ENCODE measurements at places on chromosomes 4 and X.

DNA sequence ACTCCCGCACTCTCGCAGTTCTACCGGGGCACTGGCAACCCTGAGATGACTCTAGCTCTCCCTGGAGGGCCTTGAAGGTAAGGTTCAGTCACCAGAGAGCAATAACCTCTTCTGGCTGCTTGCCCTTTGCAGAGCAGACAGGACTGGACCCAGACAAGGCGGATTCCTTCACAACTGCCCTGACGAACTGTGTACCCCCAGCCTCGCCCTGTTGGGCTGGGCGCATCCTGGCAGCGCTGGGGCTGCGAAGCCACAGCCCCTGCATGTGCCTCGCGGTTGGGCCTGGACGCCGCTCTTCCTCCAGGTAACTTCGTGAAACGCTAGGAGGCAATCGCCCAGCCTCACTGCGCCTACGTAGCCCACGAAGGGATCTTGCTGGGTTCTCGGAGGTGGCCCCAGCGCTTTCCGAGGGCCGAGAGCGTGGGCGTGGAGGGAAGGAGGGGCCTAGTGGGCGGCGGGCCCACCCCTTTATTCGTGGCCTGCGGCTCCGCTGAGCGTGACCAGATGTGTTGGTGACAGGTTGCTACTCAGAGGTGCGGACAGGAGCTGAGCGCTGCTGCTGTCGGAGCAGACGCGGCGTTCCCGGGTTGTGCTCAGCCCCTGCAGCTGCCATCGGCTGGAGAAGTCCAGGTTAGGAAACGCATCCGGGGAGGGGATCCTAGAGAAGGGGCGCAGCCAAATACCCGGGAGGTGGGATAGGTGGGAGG is 1.9 kb upstream of the MAMLD1 start:
- no peak for DNase-seq

- no peak for DNase-seq
Measured at GRCh38 chrX:34218063-34218462, 85.9 kb upstream of the FAM47A start.

- no peak for DNase-seq
Measured at GRCh38 chr4:55947254-55947882, 1.4 kb upstream of the CEP135 start.

DNA sequence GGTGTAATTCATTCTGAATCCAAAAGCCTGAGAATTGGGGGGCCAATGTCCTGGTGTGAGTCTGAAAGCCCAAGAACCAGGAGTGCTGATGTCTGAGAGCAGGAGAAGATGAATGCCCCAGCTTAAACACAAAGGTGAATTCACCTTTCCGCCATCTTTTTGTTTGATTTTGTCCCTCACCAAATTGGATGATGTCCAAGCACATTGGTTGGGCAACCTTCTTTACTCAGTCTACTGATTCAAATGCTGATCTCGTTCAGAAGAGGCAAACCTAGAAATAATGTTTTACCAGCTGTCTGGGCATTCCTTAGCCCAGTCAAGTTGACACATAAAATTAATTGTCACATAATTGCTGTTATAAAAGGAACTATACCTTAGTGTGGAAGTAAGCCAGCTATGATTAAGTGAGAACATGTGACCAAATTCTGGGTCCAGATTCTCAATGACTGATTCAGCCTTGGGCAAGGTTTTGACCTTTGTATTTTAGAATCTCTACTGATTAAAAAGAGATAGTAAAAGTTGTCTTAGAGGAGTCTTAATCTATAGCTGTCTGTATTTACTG is 34.5 kb upstream of the SLC4A4 start:
- no peak for DNase-seq

GRCh38 chr4:139987502-139987850 is 166.5 kb downstream of the MAML3 start:
- DNase-seq: no peak

GRCh38 chr4:158966091-158966490 is 136.8 kb upstream of the RAPGEF2 start:
- no peak for DNase-seq

- no peak for DNase-seq
Measured at GRCh38 chr4:145781351-145781750, 101.4 kb downstream of the C4orf51 start.

DNA sequence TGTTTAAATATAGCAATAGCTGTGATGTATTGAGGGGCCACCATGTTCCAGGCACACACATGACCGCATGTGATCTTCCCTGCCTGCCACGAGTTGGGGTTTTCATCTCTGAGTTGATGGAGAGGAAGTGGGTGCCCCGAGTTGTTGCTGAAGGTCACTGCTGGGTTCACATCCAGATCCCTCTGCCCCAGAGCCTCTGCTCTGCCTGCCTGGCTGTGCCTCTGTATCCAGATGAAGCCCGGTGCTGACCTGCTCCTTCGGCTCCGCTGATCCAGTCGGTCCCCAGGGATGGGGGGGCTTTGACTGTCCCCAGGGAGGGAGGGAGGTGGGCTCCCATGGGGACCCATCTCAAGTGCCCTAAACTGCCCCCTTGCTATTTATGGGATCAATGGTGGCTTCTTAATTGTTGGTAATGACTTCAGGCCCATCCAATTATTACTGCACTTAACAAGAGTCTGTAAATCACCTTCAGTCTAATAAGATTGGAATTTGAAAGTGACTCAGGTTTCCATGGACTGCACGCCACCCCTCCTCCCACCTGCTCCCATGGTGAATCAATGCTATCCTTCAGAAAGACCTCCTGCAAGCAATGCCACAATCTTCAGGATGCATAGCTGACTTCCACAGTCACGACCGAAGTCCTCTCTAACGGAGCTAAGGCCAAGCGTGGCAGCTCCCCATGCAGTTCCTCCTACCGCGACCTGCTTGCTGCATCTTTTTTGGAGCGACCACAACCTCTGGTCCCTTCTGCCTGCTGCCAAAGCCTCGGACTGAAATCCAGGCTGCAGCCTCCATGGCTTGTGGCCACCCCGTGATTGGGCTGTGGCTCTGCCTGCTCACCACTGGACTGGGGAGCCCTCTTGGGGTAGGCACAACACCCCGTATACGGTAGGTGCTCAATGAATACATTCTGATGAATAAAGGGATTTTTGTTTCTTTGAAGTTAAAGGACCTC is 73.1 kb downstream of the CPZ start:
- DNase-seq: no peak

- no peak for DNase-seq
Measured at GRCh38 chrX:109822861-109823260, 89.8 kb upstream of the ACSL4 start.

DNA sequence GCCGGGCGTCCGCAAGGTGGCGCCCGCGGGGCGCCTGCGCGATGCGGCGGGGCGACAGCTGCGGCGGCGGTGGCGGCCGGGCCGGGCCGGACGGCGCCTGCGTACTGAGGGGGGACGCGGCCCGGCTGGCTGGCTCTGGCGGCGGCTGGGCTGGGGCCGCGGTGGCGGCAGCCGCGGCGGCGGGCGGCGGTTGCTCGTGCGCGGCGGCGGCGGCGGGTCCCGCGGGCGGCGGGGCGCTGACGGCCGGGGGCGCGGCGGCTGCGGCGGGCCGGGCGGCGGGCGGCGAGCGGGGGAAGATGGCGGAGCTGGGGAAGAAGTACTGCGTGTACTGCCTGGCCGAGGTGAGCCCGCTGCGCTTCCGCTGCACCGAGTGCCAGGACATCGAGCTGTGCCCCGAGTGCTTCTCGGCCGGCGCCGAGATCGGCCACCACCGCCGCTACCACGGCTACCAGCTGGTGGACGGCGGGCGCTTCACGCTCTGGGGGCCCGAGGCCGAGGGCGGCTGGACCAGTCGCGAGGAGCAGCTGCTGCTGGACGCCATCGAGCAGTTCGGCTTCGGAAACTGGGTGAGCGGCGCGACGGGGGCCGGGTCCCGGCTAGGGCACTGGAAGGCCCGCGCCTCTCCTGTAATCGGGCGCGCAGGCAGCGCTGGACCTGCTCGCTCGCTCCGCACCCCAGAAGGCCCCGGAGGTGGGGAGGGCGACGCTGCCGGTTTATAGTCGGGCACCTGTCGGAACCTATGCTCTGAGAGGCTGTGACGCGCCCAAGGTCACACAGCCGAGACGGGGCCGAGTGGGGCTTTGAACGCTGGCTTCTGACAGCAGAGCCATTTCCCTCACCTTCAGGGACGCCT is at the start of gene TADA2B:
TSS of gene TADA2B (plus strand) at position 89 of the 853 bp plus-strand sequence. CDS start at position 297, 208 bp downstream.
- peak; percentile 40 for DNase-seq

DNA sequence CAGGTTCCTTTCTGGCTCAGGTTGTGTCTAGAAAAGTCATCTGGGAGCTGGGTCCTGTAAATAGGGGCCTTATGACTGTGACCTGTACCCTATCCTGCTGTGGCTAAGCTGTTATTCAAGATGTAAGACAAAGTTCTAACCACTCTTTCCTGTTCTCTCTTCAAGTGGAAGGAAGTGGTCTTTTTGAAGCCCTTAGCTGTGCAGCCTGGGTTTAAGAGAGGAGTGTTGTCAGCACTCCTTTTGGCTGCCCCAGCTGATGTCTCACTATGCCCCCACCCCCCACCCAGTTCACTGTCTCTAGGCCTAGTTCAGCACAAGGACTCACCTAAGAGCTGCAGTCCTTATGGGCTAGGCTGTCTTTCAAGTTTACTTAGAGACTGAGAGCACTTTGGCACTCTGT is 1069.5 kb downstream of the FAM133A start:
- no peak for DNase-seq
